ENCODE measurements at places on chromosomes 11 and 22. TPM values are rescaled to one million over a fixed set of nuclear protein-coding genes. Genes with fewer than 3 reads are reported as not detected.

- no peak for DNase-seq
These were observed 314 bp downstream of the RIC8A start for GRCh38 chr11:207863-208180.

GRCh38 chr11:99065121-99065520 is 44.4 kb downstream of the CNTN5 start:
- DNase-seq = no peak

The BTBD18 gene
- not detected for total RNA-seq

The IL17REL gene
- total RNA-seq = 0.12 TPM

GRCh38 chr11:134468796-134469195 is 56.8 kb upstream of the B3GAT1 start:
- DNase-seq = no peak

DNA sequence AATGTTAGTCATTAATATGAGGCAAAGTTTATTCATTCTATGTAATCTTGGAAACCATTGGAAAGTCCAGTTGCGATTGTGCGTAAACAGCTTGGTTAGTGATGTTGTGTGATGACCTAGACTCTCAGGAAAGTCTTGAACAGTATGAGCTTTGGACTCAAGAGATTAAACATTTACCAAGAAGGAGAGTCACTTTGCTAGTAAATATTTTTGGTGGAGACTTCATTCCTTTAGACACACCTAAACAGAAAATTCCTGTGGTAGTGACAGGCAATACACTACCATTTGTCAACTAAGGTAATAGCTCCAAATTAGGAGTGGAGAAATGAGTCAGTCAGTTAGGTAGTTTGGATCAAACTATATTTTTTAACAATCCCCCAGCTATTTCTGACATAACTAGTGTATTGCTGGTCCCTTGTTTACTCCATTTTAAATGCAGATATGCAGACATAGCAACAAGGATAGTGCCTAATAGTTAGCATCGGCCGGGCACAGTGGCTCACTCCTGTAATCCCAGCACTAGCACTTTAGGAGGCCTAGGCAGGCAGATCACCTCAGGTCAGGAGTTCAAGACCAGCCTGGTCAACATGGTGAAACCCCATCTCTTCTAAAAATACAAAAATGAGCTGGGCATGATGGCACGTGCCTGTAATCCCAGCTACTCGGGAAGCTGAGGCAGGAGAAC is 89.3 kb downstream of the ARHGAP42 start:
- no peak for DNase-seq

The RIN1 gene
- total RNA-seq = 3.7 TPM

The OR5M10 gene
- not detected for total RNA-seq

DNA sequence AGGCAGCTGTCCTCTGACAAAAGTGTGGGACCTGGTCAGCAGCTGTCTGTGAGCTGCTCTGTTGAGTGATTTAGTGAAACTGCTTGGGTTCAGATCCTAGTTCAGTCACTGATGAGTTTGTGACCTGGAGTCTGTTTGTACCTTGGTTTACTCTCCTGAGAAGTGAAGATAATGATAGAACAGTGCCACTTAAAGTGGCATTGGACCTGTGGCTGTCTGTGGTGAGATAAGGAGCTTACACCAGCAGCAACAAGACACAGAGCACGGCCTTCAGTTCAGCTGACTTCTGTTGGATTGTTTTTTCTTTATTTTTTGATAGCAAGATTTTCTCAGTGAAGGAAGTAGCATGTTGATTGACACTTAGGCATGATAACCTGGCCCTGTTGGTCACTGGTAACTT is 46.2 kb upstream of the CTTN start:
- DNase-seq = no peak

- DNase-seq = no peak
These were observed 1.9 kb downstream of the SWAP70 start for GRCh38 chr11:9665749-9666148.

DNA sequence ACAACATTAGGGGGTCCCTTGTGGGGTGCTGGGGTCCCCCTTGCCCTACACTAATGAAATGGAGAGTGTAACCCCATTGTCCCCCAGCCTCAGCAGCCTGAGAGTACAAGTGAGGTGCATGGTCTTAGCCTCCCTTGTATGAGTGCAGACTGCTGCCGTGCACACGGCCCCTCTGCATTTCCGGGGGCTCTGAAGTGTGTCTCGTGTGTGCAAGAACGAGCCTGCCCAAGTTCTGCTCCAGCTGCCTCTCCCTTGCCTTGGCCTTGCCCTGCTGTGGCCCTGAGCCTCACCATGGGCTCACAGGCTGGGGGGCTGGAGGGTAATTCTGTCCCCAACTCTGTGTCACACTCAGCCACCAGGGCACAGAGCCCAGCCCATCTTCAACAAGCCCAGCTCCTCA is 5.2 kb upstream of the EHD1 start:
- no peak for DNase-seq

DNA sequence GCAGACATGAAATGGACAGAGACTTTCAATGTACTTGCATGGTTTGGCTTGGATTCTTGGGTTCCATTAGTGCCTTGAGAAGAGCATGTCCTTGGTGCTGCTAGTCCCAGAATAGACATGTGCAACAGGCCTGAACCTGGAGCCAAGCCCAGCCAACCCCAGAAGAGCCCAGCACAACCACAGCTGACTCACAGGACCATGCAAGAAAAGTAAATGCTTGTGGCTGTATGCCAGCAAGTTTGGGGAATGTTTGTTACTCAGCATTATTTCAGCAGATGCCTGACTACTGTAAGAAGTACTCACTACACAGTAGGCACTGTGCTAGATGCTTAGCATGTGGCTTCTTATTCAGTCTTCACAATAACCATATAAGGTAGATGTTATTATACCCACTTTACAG is 39.2 kb upstream of the HMGXB4 start:
- no peak for DNase-seq

- peak; percentile 50 for DNase-seq
These were observed 28.6 kb downstream of the PPP2R1B start for GRCh38 chr11:111737444-111738210.

The MRGPRX3 gene
- not detected for total RNA-seq

The OR52J3 gene
- not detected for total RNA-seq

DNA sequence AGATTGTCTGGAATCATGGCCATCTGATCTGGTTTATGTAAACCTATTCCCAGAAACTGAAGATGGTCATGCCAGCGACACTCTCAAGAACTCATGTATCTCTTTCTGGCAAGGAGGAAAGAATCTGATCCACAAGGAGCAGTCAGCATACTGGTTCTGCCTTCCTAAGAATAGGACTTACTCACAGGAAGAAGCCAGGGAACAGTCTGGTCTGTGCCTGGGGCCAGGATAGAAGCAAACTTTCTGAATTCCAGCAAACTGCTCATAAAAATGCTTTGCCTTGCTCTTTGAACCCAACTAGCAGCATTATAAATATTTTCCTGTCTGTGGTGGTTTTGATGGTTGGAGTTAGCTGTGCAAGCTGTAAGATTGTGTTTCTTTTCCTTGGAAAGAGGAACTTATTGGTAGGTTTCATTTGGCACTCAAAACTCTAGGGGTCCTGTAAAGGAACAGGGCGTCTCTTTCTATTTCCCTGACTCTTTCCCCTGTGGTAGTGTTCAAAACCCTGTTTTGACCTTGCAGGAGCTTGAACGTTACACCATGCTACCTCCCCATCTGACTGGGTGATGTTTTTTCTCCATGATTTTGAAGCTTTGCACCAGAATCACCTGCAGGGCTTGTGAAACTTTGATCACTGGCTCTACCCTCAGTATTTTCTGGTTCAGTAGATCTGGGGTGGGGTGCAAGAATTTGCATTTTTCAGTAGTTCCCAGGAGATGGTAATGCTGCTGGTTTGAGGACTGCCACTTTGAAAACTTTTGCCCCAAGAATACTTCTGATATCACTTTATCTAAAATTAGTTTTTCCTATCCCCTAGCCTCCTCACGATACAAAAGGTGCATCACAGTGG is 627.8 kb upstream of the ANO5 start:
- DNase-seq = no peak

GRCh38 chr22:39297490-39298240 is 21.8 kb downstream of the RPL3 start:
- no peak for DNase-seq

GRCh38 chr11:67588136-67588503 is 4.5 kb downstream of the GSTP1 start:
- no peak for DNase-seq

The SMTNL1 gene
- not detected for total RNA-seq

- DNase-seq = no peak
These were observed 80.9 kb downstream of the MED15 start for GRCh38 chr22:20588092-20588842.

DNA sequence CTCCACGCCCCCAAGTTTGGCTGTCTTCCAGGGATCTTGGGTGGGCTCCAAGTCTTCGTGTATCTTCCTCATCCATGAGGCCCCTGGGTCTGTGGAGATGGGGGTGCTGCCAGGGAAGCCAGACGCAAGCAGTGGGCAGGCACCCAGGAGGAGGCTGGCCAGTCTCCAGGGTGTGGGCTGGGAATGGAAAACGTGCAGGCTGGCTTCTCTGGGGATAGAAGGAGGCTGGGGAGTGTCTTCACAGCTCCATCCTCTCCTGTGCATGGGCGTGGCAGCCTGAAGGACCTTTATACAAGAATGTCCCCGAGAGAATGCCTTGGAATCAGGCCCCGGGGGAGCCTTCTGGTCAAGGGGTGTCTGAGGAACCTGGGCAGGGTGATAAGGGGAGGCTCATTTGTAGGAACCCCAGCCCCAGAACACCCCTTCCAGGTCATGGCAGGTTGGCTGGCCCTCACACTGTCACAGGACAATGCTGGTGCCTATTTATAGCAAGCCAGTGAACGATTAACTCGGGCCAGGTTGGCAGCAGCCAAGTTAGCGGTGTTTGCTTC is 14.0 kb downstream of the SGSM1 start:
- peak; percentile 27 for DNase-seq

GRCh38 chr11:31768749-31769640 is 42.1 kb downstream of the PAX6 start:
- DNase-seq = no peak

- no peak for DNase-seq
These were observed 164.1 kb downstream of the ARHGAP42 start for GRCh38 chr11:100851147-100851546.

The THY1 gene
- 11.5 TPM for total RNA-seq

- DNase-seq = no peak
These were observed 60.6 kb upstream of the CRYBB3 start for GRCh38 chr22:25139062-25139461.

- DNase-seq = no peak
These were observed 30.0 kb downstream of the LRRC32 start for GRCh38 chr11:76640501-76640900.

- no peak for DNase-seq
These were observed 5.2 kb upstream of the SLN start for GRCh38 chr11:107716884-107717532.

DNA sequence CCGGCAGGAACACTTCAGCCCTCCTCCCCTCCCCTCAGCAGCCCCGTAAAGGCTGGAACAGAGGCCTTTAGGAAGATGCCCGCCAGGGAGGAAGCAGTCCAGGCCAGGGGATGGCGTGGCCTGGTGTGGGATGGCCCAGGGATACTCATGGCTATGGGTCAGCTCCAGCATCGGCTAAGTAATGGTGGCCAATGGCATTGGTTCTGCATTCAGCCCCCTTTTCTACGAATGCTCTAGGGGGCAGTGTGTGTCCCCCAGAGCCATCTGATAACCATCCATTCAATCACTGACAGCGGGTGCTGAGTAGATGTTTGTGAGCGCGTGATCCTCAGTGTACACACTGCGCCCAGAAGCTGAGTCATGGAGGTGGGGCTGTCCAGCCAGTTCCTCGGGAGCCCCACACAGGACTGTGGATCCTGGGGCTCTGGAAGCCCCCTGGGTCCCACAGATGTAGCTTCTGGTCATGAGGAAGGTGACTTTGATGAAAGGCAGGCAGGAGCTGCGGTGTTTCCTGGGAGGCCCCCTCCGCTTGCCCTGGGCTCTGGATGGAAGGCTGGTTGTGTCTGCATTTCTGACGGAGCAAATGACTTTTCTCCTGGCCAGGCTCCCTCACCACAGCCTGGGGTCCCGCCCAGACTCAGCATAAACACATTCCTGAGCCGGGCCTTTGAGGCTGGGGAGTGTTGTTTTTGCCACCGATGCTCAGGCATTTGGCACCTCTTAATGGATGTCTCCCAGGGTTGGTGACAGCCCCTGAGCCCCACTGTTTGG is 46.5 kb downstream of the FBLN1 start:
- peak; percentile 88 for DNase-seq

All from uterus (tissue), 4 donors.